ENCODE measurements at places on chromosomes 5 and 9.

DNA sequence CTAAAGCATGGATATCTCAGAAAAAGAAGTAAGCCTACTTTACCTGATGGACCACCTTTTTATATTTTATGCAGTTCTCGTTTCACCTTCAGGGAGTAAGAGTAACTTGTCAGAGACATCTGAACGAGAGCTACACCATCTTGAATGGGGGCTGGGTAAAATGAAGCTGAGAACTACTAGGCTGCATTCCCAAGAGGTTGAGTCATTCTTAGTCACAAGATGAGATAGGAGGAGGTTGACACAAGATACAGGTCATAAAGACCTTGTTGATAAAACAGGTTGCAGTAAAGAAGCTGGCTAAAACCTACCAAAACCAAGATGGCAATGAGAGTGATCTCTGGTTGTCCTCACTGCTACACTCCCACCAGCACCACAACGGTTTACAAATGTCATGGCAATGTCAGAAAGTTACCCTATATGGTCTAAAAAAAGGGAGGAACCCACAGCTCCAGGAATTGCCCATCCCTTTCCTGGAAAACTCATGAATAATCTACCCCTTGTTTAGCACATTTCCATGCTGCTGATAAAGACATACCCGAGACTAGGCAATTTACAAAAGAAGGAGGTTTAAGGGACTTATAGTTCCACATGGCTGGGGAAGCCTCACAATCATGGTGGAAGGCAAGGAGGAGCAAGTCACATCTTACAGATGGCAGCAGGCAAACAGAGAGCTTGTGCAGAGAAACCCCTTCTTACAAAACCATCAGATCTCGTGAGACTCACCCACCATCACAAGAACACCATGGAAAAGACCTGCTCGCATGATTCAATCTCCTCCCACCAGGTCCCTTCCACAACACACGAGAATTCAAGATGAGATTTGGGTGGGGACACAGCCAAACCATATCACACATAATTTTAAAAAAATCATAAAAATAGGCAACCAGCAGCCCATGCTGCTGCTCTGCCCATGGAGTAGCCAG is 62.5 kb downstream of the GIN1 start:
- no peak for DNase-seq

- no peak for DNase-seq
Observed at GRCh38 chr5:95936812-95937397, 24.7 kb downstream of the ELL2 start.

- DNase-seq = no peak
Observed at GRCh38 chr9:133747309-133747708, 9.2 kb upstream of the SARDH start.

- no peak for DNase-seq
Observed at GRCh38 chr5:14572385-14572784, 9.2 kb upstream of the OTULINL start.

GRCh38 chr5:179803651-179804554 is 2.8 kb downstream of the MGAT4B start:
- no peak for DNase-seq

GRCh38 chr5:177509381-177509951 is at the start of gene DOK3:
Gene DOK3 (minus strand): TSS chr5:177509826. CDS start chr5:177509540, 286 bp downstream.
- no peak for DNase-seq

DNA sequence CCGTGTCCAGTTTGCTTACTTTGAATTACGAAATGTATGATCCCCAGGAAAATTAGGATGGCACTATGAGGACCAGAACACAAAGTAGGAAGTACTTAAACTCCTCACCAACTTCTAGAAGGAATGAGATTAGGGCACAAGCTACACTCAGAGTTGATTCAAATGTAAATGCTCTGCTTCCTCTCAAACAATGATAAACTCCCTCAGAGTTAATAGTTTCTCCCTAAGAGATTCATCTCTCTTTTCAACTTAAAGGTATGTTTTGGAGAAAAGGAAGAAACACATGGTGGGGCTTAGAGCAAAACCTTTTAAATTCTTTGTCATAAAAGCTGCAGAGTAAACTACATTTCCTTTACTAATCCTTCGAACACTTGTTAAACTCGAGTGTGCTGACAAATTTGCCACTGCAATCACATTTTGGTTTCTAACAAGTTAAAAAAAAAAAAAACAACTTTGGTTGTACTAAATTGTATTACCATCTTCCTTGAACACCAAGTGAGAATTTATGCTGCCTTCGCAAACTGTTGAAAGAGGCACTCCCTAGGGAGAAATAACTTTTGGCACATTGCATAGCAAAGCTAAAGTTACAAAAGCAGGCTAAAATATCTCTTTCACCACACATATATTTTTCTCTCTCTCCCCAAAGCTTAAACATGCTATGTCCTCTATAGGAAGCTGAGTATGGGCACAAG is 66.6 kb downstream of the DENND1A start:
- DNase-seq = no peak

- no peak for DNase-seq
Observed at GRCh38 chr5:148808864-148809642, 17.4 kb upstream of the ADRB2 start.

DNA sequence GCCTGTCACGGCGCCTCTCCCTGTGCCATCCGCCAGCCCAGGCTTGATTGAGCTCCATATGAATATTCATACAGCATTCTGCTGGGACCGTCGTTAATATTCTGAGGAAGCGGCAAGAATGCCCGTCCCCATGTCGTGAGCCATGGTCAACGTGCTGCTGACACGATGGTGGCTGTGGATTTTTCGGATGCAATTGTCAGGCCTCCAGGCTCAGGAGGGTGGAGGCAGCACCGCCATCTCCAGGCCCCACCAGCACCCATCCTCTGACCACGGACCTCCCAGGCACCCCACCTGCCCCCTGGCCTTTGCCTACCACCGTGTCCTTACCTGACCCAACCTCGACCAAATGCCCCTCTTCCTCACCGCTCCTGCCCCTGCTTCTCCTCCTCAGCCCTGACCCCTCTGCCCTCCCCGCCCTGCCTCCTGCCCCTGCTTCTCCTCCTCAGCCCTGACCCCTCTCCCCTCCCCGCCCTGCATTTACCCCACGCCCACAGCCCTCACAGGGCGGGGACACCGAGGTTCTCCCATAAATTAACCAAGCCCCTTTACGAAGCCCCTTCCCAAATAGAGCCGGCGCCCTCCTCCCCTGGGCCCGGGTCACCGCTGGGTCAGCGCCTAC is 9.9 kb downstream of the TMEM250 start:
- DNase-seq = no peak

- DNase-seq = no peak
Observed at GRCh38 chr5:127216898-127217675, 73.5 kb upstream of the MEGF10 start.

DNA sequence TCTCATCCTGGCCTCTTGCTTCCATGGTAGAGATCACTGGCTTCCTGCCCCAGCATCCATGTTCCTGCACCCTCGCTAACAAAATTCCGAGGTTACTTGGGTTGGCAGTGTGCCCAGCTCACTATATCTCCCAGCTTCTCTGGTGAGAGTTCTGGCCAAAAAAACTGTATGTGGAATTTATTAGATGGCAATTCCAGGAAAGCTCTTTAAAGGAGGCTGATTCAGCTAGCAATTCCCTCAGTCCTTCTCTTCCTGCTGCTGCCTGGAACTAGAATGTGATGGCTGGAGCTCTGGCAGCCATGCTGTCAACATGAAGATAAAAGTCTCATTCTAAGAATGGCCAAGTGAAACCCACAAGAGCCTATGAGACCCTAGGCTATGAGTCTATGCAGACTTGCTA is 88.8 kb downstream of the SECISBP2 start:
- no peak for DNase-seq

DNA sequence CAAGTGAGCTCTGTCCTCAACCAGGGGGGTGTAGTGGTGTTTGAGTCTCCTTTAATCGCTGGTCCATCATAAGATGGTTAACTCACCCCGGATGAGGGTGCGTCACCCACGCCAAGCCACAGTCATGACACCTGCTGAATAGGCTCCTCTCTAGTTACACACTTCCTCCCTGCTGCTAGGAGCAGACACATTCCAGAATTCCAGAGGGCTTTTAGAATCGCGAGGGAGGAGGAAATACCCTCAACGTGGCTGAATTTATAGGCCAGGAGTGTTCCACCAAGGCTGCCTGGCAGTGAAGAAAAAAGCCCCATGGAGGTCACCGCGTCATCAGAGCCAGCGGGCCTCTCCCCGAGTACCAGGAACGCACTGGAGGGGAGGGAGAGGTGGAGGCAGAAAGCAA is 5.1 kb downstream of the GLRX start:
- DNase-seq = no peak

DNA sequence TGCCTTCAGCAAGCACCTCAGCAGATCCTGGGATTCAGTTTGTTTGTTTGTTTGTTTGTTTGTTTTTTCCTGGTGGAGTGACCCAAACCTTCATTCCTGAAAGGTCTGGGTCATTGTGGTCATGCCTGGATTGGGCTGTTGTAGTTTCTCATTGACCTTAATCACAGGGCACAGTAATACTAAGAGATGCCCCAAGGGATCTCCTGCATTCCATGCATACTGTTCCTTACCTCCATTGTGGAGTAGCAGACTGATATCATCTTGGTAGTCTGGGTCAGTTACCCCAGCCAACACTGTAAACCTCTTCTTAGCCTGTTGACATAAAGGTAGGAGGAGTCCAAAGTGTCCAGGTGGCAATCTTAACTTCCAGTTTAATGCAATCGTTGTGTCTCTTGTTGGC is 1466.7 kb upstream of the CDH9 start:
- DNase-seq = no peak

DNA sequence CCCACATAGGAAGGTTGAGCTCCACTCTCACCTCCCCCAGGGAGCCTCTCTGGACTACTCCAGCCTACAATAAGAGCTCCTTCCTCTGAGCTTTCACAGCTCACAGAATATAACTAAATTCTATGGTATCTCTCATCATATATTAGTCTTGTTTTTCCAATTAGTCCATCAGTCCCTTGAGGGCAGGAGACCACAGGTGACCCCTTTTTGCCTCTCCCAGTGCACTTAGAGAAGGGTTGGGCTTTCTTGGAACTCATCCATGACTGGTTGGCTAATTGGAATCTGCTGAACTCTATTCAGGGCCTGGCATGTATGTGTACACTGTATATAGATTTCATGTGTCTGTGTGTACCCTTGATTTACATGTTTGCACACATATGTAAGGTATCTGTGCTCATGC is 50.4 kb upstream of the ARAP3 start:
- no peak for DNase-seq

DNA sequence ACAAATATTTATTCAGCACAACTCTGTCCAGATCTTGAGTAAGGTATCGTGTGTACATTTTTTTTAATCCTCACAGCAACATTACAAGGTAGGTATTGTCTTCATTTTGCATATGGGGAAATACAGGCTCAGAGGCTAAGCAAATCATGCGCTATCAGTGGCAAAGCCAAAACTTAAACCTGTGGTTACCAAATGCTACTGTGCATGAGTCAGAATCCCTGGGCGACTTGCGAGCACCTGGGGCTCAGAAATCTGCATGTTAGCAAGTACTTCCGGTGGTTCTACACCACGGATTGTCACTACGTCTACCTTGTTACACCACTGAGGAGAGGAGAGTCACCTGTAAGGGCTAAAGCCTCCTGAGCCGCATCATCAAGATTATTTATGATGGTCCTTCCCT is 21.3 kb downstream of the C5orf58 start:
- DNase-seq = peak; percentile 57

- DNase-seq = no peak
Observed at GRCh38 chr9:37037503-37038301, 3.6 kb upstream of the PAX5 start.

DNA sequence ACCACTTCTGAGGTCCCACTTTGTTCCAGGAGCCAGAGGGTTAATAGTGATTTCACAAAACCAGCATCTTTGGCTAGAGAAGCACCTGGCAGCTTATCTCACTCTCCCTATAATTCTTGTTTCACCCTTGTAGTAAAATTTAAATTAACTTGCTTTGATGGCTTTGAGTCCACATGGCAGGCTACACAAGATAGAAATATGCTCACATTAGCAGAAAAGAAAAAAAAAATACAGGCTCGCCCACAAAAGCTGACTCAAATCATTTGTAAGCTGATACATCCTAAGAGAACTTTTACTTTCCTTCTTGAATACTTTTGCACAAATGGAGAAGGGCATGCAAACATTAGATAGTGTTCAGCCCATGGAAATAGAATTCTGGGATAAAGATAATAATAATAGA is 36.2 kb downstream of the TNFSF15 start:
- DNase-seq = no peak

GRCh38 chr5:98085593-98085992 is 687.9 kb upstream of the RGMB start:
- no peak for DNase-seq

DNA sequence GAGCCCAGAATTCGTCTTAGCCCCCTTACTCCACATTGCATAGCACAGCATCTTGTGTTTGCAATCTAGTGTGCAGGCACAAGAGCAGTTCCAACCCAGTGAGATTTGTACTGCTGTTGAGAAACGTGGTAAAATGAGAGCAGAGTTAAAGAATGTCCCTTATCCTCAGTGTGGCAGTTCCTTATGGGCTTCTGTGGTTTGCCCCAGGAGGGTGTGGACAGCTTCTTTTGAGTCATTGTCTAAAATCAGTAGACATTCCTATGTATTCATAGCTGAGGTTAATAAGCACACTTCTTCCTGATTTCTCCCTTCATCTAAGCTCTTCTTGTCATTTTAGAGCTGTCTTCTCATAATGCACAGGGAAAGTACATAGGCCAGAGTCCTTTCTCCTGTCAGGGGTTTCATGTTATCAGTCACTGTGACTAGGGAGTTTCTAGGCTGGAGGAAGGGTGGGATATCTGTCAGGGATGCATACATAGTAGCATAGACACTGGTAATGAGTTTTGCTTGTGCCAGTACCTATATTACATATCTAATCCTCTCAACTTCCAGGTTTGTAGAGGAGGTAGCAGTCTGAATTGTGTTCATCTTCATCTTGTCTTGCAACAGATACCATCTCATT is 2.0 kb upstream of the CAVIN4 start:
- DNase-seq = no peak

DNA sequence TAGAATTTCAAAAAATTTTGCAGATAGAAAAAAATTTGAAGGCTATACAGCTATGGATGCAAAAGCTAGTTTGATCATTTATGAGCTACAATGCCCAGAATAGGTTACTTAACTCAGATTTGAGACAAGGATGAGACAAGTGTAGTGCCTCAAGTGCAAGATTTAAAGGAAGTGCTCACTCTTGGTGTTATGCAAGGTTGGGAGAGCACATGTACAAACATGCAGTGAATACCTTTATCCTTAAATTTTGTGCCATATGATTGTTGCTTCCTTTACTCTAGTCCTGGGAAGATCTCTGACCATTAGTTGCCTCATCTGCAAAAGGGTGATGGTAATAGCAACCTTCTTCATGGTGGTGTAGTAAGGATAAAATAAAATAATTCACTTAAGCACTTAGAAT is 31.7 kb upstream of the PPP2R2B start:
- DNase-seq = no peak

DNA sequence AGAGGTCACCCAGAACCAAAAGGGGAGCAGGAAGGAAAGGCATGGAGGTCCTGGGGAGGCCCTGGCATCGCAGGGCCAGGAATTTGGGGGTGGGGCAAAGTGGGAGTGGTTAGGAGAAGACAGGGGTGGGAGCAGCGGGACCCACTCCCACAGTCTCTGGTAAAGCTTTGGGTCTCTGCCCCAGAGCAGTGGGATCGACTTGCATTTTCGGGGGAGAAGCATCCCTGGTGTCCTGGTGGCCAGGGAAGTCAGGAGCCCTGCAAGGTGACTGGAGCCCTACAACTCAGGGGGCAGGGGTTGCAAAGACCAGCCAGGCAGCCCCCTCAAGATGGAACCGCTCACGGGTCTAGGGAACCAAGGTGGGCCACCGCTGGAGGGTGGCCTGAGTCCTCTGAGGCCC is 22.4 kb upstream of the GTF3C5 start:
- DNase-seq = no peak

GRCh38 chr9:113711251-113711650 is 164.9 kb upstream of the ZNF618 start:
- no peak for DNase-seq

GRCh38 chr5:110880413-110880812 is 141.6 kb downstream of the SLC25A46 start:
- no peak for DNase-seq

Measured in stimulated activated CD8-positive, alpha-beta memory T cell treated with anti-CD3 and anti-CD28 coated beads, Interleukin-12 subunit alpha, Interleukin-12 subunit beta, amount 100 ng/mL, for 1 hour (primary cell).